ENCODE measurements at places on chromosomes 16 and 17.

DNA sequence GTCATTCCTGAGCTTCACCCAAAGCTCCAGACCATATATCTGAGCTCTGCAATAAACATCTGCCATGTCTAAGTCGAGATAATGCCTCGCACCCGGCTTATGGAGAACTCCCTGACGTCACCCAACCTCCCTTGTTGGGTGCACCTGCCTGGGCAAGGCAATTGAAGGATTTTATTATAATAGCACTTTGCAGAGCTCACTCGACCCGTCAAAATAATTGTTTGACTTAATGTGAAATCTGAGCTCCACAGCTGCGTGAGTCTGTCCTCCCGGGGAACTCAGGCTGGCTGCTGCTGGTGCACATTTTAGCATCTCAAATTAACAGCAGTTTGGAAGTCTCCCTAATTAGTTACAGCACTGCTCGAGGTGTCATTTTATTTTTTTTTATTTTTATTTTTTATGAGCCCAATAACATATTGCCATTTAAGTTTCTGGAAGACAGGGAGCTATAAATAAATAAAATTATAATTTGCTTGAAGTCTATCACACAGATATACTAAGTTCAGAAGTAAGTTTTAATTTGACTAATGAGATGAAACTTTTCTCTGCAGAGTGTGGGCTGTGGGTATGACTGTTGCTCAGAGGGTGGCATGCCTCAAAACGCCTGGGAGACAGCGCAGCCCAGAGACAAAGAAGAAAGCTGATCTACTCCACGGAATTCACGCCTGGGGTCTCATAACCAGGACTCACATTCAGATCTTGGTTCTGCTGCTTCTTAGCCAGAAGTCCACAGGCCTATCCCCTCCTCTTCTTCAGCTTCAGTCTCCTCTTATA, 401.4 kb upstream of the C16orf82 start:
- no peak for DNase-seq

- DNase-seq = no peak
Measured at GRCh38 chr17:50173335-50173941, 7.6 kb downstream of the SGCA start.

- peak; percentile 16 for DNase-seq
Measured at GRCh38 chr17:8015957-8016631, 13.7 kb downstream of the GUCY2D start.

GRCh38 chr16:55501549-55502322, 7.1 kb upstream of the LPCAT2 start:
- DNase-seq = no peak

- no peak for DNase-seq
Measured at GRCh38 chr17:51912939-51913338, 245.6 kb downstream of the CA10 start.

DNA sequence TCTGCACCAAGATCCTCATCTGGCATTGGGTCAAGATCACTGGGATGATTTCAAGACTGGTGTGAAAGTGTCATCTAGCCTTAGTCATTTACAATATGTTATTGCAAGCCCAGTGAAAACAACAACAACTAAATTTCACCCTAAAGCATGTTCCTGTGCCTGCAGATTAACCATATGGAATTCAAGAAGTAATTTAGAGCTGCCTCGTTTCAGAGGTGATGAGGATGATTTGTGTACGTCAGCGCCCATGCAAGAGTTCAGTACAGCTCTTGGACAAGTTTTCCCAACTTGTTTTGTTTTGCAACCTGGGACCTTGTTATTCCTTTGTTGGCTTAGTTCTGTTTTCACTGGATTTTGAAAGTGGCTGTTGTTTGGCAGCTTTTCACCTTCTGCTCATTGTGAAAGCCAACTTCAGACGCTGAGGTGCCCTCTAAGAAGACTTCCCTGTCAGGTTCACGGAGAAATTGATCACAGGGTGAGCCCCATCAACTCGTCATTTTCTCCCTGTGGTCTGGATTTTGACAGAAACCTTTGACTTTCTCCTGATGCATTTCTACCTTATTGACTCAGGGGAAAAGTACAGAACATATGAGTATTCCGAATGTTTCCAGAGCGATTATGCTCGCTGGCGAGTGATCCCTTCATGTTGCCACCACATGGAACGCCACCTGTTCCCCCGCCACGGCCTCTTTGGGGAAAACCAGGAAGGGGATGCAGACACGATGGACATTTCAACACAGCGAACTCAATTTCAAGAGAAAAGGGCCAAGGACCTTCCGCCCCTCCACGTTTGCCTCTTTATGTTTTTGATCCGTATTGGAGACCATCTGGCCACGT, 85.6 kb downstream of the FOXL1 start:
- DNase-seq = no peak

- DNase-seq = no peak
Measured at GRCh38 chr17:63029541-63029940, 63.5 kb downstream of the TANC2 start.

- DNase-seq = no peak
Measured at GRCh38 chr16:3157229-3158025, 22.6 kb downstream of the ZNF213 start.

DNA sequence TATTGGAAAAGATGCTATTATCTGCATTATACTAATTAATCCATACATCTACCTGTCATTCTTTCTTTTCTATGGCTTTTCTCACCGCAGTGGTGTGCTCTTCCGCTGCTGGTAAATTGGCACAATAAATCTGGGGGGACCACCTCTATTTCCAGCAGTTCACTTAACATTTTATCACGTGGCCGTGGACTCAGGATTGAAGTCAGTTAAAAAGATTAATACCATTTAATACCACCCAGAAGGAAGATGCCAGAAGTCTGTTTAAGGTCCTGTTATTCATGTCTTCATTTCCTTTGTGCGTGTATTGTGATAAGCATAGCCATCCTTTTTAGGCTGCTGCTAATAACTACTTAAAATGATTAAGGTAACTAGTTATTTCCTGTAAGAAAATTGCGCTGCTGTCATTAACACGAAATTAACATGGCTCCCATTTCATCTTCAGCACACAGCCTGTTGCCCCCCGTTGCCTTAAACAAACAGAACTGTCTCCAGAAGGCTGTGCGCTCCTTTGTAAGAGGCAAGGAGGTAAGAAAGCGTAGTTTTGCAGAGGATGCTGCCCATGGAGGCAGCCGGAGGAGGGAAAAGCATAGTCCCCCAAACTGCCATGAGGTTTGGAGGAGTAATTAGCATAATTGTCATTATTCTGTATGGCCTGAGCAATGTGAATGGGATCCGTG, 414.4 kb downstream of the UTP18 start:
- DNase-seq = no peak
